BJ (cell line): ENCODE measurements at places on chromosomes 16 and 17. TPM values are rescaled to one million over a fixed set of nuclear protein-coding genes. Genes with fewer than 3 reads are reported as not detected.
A peak's percentile ranks its signal among the peaks of the same experiment; 100 is the strongest.

DNA sequence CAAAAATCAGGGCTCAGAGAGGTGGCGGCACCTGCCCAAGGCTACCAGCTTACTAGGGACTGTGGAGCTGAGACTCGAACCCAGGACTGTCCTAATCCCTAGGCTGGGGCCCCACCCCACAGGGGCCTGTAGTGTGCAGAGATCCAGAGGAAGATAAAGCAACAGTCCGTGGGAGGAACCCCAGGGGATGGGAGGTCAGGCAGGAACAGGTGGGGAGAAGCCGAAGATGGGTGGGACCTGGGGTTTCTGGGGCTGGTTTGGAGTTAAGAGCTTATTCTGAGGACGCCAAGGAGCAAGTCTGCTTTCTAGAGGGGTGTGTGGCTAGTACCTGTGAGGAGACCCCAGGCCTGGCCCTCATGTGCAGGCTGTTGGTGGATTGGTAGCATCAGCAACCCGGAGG is 14.9 kb downstream of the C16orf74 start:
- DNase-seq: no peak

GRCh38 chr16:58299757-58300349 is 5.0 kb upstream of the PRSS54 start:
- no peak for DNase-seq

- peak; percentile 47 for DNase-seq
These were observed 20.9 kb downstream of the TNS4 start for GRCh38 chr17:40480501-40481003.

DNA sequence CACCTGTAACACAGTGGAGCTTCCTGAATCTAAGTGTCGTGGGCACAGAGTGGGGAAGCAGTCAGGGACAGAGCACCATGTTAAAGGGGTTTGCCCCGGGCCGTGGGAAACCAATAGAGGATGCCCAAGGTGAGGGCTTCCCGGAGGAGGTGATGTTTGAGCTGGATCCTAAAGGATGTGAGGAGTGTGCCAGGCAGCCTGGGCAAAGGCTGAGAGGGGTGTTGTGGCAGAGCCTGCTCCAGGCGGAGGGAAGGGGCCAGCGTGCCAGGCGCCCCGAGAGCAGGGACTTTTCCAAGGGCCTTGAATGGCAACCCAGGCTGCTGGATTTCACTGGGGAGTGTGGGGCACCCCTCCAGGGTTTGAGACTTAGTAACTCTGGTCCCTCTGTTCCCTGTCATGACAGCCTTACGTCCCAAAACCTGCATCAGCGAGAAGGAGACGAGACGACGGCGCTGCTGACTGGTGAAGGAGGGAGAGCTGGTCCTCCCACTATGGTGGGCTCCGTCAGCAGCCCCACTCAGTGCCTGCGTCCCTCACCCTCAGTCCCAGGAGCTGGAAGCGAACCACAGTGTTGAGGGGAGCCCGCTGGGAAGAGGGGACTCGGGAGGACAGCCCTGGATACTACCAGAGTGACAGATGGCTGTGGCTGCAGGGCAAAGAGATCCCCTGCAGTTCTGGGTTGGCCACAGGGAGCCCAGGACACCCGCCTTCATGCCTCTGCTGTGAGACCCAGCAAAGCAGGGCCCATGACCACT is 228.4 kb downstream of the KATNIP start:
- no peak for DNase-seq

DNA sequence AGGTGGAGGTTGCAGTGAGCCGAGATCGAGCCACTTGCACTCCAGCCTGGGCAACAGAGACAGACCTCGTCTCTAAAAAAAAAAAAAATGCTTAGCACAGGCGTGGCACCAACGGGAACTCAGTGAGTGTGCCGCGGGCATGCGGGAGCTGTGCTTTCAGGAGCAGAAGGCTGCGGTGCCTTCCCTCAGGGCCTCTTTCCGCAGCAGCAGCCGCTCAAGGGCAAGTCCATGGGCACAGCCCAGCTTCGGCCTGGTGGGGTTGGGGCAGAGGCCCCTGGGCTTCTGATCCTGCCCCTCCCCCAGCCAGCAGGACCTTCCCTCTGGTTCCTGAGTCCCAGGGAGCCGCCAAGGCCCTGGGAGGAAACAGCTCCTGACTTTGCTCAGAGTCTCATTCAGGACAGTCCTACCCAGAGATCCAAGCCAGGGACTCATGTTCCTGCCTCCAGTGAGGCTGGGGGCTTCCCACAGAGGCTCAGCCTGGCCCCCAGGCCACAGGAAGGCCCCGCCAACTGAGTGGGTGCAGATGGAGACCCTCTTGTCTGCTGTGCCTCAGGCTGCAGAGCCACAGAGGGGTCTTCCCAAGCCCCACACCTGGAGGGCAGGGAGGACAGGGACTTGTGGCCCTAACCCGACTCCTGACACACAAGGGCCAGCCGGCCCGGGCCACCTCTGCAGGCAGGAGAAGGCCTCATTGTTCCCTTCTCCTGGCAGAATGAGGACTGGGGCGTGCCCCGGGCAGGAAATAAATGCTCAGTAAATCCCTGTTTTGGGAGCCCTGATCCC is 3.3 kb upstream of the ZG16B start:
- no peak for DNase-seq

DNA sequence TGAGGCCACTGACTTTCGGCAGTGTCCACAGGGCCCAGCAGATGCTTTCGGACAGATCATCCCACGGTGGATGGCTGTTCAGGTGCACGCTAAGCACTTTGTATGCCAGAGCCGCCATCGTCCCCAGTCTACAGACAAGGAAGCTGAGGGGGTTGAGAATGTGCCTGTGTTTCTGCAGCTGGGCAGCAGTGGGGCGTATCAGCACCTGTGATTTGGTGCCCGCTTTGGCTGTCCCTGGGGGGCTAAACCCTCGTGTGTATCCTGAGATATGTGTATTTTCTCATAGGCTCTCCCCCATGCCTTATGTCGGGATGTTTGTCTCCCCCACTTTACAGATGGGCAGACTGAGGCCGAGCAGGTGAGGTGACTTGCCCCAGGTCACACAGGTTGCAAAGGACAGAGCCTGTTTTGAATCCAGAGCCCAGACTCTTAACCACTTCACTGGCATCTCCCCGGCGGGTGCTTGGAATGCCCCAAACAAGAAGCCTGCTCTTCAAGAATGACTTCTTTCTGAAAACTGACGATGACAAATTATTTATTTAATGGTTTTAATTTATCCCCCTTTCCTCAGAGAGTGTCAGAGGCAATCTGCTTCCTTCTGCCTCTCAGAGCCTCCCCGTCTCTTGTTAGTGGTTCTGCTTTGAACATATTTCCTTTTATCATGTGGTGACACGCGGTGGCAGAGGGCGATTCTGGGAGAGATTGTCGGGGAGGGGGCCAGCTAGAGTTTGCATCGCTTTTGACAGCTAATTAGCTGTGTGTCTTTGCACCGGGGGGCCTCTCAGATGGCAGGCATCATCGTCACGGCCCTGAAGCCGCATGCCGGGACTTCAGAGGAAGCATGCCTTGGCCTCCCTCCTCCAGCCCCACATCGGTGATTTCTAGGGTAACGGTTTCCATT is 149.6 kb upstream of the CIBAR2 start:
- no peak for DNase-seq

DNA sequence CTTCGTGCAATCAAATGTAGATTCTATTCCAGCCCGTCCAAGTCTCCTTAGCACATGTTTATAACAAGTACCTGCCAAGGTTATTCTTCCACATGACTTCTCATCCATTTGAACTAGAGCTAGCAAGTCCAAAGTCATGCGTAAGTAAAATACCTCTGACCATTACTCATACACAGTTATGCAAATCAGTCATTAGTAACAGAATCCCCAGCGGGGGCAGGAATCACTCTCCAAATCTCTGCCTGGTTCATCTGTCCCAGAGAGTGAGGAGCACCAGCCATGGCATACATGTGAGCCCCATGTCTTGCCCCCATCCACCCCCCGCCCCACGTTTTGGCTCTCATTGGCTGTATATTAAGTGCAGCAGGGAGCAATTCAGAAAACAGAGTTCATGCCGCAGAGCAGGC is 27.7 kb downstream of the SRL start:
- DNase-seq: peak; percentile 62

GRCh38 chr16:80113873-80114574 is 426.8 kb upstream of the DYNLRB2 start:
- no peak for DNase-seq

- DNase-seq: no peak
These were observed 113.4 kb upstream of the KCNJ16 start for GRCh38 chr17:69961501-69962145.

- no peak for DNase-seq
These were observed 85.4 kb downstream of the IRX3 start for GRCh38 chr16:54201200-54201599.

- DNase-seq: no peak
These were observed 42.4 kb upstream of the MMP2 start for GRCh38 chr16:55436587-55436986.

DNA sequence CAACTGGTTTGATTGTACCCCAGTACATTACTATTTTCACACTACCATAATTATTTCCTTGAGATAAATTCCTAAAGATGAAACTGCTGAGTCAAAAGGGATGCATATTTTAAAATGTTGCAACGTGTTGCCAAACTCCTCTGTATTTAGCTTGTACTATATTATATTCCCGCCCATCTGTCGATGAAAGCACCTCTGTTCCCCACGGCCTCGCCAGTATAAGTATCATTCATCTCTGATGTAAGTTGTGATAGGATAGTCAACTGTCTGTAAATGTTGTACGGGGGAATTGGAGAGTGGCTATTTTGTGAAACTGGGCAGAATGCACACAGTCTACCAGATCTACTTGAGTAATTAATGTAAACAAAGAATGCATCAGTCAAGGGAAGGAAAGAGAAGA is 47.7 kb upstream of the TNRC6A start:
- DNase-seq: no peak

DNA sequence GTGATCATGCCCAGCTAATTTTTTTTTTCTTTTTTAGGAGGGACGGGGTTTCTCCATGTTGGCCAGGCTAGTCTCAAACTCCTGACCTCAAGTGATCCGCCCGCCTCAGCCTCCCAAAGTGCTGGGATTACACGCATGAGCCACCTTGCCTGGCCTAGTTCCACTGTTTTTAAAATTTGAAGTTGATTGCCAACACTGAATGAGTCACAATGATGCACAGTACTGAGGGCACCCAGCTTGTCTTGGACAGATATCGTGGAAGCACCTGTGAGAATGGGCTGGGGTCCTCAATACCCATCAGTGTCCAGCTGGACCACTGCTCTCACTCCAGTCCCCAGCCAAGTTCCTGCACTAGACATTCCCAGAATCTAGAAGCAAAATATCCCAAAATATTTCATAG is 2.5 kb downstream of the KNOP1 start:
- no peak for DNase-seq

DNA sequence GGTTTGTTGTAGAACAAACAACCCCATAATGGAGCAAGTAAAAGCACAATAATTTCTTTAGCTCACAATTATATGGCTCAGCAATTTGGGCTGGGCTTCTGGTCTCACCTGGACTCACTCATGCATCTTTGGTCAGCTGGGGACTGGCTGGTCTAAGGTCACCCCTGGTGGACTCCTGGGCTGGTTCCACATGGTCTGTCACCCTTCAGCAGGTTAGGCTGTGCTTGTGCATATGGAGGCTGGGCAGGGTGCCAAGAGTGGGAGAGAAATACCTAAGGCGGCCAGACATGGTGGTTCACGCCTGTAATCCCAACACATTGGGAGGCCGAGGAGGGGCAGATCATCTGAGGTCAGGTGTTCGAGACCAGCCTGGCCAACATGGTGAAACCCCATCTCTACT is 27.0 kb upstream of the SMURF2 start:
- DNase-seq: no peak

Gene HSD17B2
- 0.60 and 0.81 TPM in 2 replicates for polyA plus RNA-seq

Gene TOB1
- polyA plus RNA-seq: 16.1 and 16.8 TPM in 2 replicates
